ENCODE measurements at places on chromosomes 6 and 20.
A peak's percentile ranks its signal among the peaks of the same experiment; 100 is the strongest.

- peak; percentile 90 for DNase-seq
These were observed 1.0 kb upstream of the DDAH2 start for GRCh38 chr6:31729979-31730630.

DNA sequence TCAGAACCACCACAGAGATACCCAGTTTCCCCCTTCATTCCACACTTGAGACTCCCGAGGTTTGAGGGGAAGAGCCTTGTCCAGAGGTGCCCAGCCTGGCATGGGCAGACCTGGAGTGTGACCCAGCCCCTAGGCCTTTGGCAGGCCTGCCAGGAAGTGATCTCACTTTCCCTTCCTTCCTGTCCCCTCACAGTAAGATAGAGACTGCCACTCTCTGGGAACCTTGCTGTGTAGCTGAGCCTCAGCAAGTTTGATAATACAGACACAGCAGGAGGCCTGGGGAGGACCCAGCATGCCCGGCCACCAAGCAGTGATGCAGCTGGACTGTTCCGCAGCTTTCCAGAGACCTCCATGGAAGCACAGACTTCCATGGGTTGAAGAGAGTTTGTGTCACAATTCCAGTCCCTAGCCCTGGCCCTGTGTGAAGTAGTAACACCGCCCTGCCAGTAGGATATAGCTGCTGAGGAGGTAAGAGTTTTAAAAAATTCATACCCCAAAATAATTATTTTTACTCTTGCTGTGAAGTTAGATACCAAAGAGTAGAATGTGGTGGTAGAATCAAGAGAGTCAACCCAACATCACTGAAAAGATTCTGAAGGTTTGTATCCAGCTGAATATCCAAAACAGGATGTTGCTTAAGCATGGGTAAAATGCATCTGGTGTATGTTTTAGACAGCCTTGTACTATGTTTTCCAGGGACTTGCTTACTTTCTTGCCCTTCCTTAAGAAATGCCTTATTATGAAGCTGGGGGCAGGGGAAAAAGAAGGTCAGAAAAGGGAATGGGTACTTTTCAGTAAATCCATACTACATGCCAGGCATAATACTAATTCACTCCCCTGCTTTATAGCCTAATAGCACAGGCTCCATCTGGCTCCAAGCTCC is 16.3 kb downstream of the PKIG start:
- DNase-seq: no peak

DNA sequence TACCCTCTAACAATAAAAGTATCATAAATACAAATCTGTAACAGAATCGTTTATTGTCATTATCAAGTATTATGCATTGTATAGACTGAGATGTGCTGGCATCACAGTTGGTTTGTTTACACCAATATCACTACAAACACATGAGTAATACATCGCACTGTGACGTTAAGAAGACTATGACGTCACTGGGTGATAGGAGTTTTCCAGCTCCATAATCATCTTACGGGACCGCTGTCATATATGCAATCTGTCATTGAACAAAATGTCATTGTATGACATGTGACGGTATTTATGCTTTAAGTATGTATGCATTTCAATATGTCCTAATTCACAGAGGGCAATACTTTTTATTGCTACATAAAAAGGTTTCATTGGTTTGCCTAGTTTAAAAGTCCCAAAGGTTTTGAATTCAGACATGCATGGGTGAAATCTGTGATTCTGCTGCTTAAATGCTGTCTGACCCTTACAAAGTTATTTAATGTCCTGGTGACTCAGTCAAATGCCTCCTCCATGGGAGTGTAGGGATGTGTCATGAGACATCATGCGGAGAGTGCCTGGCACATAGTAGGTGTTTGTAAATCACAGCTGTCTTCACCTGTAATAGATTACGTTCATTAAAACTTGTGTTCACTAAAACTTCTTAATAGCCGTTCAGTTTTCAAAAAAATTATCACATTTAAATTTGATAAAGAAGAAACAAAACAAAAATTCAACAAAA is 160.7 kb upstream of the PDE10A start:
- DNase-seq: no peak

DNA sequence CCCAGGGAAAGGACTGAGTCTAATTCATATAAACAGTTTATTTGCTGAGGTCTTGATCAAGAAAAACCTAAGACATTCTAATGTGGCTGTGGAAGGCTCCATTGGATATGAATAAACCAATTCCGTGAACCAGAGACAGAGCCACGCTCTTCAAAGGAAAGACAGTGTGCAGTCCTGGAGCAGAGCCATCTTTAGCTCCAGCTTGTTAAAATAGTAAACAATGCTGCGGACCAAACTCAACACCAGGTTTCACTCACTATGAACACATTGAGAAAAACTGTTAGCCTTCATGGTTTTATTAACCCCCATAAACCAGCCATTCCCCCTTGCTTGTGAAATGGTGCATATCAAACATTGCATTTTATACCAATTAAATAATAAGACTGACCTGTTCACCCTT is 61.9 kb downstream of the COL9A1 start:
- DNase-seq: no peak

- DNase-seq: no peak
These were observed 13.7 kb upstream of the TMEM244 start for GRCh38 chr6:129874837-129875236.

- DNase-seq: no peak
These were observed 5.8 kb downstream of the DDR1 start for GRCh38 chr6:30889921-30890645.

DNA sequence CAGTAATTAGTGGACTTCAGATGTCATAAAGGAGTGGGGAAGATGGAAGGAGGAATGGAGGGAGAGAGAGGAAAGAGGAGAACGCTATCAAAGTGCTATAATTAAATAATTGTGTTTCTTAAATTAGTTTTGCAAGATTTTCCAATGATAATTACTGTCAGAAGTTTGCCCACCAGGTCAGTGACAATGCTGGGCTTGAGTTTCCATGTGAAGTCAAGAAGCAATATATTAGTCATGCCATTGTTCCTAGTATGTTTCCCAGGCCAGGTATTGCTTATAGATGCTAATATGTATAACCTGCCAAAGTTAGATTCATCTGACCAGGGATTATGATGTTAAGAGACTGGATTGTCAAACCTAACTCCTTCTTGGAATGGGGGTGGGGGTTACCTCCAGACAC is 131.9 kb downstream of the GJA10 start:
- DNase-seq: no peak

DNA sequence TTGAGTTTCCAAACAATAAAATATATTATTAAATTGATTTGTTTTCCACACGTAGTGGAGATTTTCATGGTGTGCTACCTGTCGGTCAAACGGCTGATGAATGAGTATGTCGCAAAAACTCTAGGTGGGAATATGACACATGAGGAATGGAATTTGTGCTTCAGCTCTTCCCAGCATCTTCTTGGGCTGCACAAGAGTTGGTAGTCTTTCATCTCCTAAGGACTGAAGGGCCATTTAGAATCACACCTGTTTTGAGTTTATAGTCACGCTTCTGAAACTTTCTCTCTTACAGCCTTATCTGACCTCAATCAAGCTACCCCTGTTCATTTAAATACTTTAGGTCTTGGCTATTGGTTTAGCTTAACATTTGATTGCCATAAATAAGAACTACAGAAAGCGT is 157.7 kb upstream of the AKAP12 start:
- no peak for DNase-seq

Measured in progenitor cell of endocrine pancreas (in vitro differentiated cells).